ENCODE measurements at places on chromosomes 4 and X.

GRCh38 chr4:81594490-81595159 is 122.9 kb upstream of the RASGEF1B start:
- no peak for DNase-seq

GRCh38 chr4:123587983-123588494 is 191.4 kb downstream of the SPRY1 start:
- DNase-seq, result no peak

- no peak for DNase-seq
Measured at GRCh38 chrX:134721766-134722532, 63.7 kb upstream of the PLAC1 start.

GRCh38 chrX:68508799-68509198 is 9.9 kb downstream of the YIPF6 start:
- no peak for DNase-seq

DNA sequence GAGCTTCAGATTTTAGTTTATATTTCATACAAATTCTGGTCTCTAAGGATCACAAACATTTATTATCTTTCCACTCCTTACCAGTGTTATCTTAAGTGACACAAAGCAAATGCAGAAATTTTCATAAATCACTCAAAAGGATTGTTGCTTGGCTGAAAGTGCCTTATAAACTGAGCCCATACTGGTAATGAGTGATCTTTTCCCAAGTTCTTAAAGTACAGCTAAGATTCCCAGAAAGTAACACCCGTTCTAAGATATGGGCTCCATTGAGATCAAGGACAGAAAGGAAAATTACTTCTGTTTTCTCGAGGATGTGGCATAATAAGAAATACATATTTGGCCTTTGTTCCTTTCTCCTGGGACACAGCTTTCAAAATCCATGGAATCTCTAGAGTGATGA is 313.7 kb downstream of the ARHGAP24 start:
- DNase-seq, result no peak

GRCh38 chrX:9127986-9128385 is 94.1 kb upstream of the FAM9B start:
- DNase-seq, result no peak

- DNase-seq, result no peak
Measured at GRCh38 chr4:112923516-112923915, 125.9 kb upstream of the ANK2 start.

- DNase-seq, result no peak
Measured at GRCh38 chr4:107666134-107666533, 53.9 kb downstream of the PAPSS1 start.

DNA sequence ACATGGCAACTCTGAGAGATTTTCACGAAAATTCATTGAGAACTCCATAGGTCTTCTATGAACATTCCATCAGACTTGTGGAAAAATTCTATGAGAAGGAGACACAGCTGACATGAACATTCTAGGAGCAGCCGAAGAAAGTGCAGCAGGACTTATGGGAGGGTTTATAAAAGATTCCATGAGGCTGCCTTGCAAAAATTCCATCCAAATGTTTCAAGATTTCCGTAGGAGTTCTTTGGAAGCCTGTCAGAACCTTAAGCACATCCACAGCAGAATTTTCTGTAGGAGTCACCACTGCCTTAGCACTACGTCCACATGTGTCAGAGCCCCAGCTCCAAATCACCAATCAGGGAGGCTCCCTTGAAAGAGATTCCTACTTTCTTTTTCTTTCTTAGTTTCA is 67.0 kb upstream of the MSX1 start:
- DNase-seq, result no peak
